T-helper 2 cell treated with Interferon-gamma antibody and Interleukin-4, amounts not matched to agents 5 μg/mL and 100 μg/mL, for 36 hours (primary cell): ENCODE measurements at places on chromosomes 2 and 18.

DNA sequence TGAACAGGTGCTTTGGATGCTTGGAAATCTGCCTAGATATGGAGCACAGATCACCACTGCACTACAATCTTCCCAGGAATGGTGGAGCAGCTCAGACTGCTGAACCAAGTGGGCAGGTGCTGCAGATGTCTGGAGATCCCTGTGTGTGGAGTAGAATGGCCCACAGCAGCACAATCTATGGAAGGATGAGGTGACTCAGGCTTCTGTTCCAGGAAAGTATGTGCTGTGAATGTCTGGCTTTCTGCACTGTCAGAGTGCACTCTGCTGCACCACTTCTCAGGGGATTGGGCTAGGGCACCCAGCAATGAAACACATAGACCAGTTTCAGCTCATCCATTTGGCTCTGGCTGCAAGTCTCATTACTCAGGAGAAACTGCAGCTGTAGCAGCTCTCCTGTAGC lies 865.4 kb upstream of the NXPH2 start:
- DNase-seq = no peak

- DNase-seq = no peak
Measured at GRCh38 chr2:234494361-234495250, 2.3 kb downstream of the ARL4C start.

GRCh38 chr2:152097290-152097800 lies 1.5 kb downstream of the CACNB4 start:
- no peak for DNase-seq

GRCh38 chr2:172081221-172082022 lies 3.9 kb upstream of the DLX1 start:
- no peak for DNase-seq

DNA sequence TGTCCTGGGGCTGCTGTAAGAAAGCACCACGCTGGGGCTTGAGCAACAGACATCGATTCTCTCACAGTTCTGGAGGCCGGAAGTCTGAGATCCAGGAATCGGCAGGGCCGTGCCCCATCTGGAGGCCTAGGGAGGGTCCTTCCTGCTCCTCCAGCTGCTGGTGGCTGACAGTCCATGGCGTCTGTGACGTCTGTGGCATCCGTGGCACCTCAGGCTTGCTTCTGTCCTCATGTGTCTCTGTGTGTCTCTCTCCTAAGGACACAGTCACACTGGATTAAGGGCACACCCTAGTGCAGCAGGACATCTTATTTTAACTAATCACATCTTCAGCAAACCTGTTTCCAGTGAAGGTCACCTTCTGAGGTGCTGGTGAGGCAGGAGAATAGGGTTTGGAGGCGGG lies 32.6 kb upstream of the KCNF1 start:
- no peak for DNase-seq

GRCh38 chr2:189580241-189580651 lies 340 bp downstream of the SLC40A1 start:
- peak; percentile 11 for DNase-seq

DNA sequence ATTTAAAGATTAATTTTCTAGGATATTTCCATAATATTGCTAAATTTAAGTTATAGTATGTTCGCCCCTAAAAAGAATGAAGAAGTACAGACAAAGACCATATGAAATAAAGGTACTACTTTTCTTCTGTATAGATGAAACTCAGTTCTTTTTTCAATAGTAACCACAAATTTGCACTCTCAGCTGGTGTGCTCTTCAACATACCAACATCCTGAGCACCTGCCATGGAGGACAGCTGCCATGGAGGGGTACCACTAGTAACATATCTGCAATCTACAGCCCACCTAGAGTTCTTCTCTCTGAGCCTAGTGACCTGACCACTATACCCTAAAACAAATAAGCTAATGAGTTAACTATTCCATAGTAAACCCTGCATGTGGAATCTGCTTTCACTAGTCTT lies 36.8 kb upstream of the ERCC3 start:
- DNase-seq = no peak
